ENCODE measurements at places on chromosomes 3 and 15.
A peak's percentile ranks its signal among the peaks of the same experiment; 100 is the strongest.

- no peak for DNase-seq
Measured at GRCh38 chr3:35946854-35947515, 307.7 kb downstream of the ARPP21 start.

GRCh38 chr15:61480863-61481262 lies 251.8 kb upstream of the RORA start:
- no peak for DNase-seq

DNA sequence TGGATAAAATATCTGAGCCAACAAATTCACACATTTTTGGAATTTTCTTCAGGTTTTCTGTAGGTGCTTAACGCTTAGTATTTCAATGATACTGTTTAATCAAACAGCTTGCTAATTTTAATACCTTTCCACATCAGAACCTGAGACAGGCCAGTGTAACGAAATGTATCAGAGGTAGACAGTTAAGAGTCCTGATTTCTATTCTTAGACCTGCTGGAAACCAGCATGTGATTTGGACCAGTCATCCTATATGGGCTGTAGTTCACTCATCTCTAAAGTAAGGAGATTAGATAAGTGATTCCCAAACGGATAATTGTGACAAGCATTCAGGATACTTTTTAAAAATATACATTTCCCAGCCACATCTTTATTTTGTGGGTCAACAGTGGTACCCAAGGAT lies 18.4 kb downstream of the ARL6IP5 start:
- DNase-seq, result no peak

GRCh38 chr15:96421178-96421601 lies 90.7 kb downstream of the NR2F2 start:
- DNase-seq, result peak; percentile 61

GRCh38 chr3:99126316-99126715 lies 224.8 kb upstream of the DCBLD2 start:
- DNase-seq, result peak; percentile 8

- peak; percentile 39 for DNase-seq
Measured at GRCh38 chr3:86921971-86922680, 68.8 kb downstream of the VGLL3 start.

Measured in IMR-90 (cell line).